ENCODE measurements at places on chromosomes 12 and 14.

- no peak for DNase-seq
Measured at GRCh38 chr12:32170437-32170998, 63.9 kb downstream of the BICD1 start.

GRCh38 chr12:41174602-41175001 is 13.5 kb upstream of the PDZRN4 start:
- no peak for DNase-seq

DNA sequence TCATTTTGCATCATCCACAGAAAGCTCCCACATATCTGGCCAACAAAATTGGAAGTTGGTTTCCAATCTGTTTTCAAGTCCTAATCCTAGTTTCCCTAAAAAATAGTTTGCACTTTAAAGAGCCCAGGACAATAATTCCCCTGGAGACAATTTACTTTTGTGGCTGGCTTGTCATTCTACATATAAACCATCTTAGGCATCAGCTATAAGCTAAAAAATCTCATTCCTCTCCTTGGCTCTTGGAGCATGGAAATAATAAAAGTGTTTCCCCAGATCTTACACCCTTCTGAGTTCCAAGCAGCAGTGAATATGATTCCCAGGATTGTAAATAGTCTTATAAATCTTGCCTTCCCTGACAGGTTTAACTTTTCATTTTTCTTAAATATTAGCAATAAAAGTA is 89.1 kb upstream of the NUDT4 start:
- DNase-seq = no peak

DNA sequence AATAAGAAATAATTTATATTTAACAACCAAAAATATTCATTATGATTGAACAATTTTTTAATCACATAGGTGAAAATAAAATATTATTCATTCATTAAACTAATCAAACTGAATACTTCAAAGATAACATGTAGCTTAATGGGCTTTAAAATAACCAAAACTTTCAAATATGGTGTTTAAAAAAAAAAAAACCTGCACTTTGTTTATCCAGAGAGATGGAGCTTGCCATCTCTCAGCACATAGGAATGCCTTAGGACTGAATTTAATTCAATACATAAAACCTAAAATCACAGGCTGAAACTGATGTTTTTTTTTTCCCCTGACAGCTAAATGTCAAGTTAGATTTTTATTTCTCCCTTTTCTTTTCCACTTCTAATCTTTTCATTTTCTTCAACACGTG is 14.4 kb upstream of the CCER1 start:
- no peak for DNase-seq

GRCh38 chr14:67940486-67941455 is 121.2 kb downstream of the RAD51B start:
- DNase-seq = peak; percentile 64

- no peak for DNase-seq
Measured at GRCh38 chr12:53750812-53751335, 905 bp downstream of the CISTR start.

DNA sequence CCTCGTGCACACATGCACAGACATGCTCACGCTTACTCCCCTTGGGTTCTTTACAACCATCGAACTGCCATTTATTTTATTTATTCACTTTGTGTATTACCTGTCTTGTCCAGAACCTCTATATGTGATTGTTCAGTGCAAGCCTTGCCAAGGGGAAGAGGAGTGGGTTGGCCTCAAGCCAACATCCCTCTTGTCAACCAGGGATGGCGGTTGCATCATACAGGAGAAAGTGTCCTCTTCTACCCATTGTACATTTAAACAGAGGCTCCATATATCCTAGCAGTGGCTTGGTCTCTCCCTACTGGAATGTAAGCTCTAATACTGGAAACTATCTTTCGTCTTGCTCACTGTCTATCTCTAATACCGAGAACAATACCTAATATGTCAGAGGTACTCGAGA is 108.4 kb downstream of the C12orf42 start:
- DNase-seq = no peak

GRCh38 chr14:31962920-31963319 is 114.2 kb upstream of the ARHGAP5 start:
- no peak for DNase-seq

DNA sequence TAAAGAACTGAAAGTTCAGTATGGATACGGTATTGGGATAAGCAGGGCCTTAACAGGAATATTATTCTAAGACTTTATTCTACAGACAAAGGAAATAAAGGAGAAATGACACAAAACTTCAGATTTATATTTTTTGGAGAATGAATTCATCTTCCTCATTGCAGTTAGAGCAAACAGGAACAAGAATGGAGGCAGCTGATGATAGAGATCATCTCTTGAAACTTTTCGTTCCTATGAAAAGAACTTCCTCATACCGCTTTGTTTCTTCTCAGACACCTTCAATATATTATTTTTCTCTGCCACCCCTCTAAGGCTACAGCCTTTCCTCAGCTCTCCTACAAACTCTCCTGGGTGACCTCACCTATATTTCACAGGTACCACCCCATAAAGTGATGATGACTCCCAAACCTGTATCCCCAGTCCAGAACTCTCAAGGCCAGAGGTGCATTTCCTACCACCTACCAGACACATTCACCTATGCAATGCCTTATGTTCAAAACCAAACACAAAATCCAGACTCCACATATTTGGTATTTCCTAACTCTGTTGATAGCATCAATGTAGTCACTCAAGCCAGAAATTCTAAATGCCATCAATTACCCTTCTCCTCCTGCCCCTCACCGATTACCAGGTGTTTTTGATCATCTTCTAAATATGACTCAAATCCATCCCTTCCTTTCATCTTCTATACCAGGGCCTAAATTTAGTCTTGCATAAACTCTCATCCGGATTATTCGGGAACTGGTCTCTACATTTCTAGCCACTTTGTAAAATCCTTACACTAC is 7.4 kb downstream of the MAP4K5 start:
- no peak for DNase-seq

GRCh38 chr12:86710109-86710508 is 453.9 kb upstream of the MGAT4C start:
- peak; percentile 87 for DNase-seq

DNA sequence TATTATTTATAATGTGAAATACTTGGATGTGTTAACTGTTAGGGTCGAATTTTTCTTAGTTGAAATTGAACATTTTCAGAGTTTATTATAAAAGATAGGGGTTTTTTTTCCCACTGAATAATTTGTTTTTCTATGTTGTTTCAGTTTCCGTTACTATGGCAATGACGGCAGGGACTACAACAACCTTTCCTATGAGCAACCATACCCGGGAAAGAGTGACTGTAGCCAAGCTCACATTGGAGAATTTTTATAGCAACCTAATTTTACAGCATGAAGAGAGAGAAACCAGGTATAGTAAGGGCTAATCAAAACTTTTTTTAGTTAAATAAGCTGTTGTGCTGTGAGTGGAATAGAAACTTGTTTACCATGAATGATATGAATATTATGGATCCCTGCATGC is 35.1 kb upstream of the BMAL2 start:
- no peak for DNase-seq

GRCh38 chr12:54010053-54010971 is 1.5 kb downstream of the HOXC8 start:
- no peak for DNase-seq

DNA sequence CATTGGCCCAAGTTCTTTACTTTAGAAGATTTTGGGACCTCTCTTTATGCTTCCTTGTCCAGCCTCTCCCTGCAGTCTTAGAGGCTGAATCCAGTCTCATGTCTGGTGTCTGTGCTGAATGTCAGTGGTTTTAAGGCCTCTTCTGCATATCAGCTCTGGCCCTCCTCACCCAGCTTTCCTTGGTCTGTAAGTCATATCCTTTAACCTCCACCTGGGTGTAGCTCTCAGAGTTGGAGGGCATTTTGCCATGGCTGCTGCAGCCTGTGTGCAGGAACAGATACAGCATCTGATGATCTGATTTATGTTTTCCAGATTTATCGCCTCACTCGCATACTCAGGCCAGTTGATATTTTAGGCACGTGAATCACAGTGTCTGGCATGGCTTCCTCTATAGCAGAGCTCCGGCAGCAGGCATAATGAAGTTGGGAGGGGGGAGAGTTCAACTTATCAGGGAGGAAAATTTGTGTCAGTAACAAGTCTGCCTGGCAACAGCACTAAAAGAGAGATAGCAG is 335.0 kb downstream of the PCNX1 start:
- peak; percentile 63 for DNase-seq

- DNase-seq = peak; percentile 65
Measured at GRCh38 chr12:108950991-108951739, 69.7 kb downstream of the SVOP start.

- no peak for DNase-seq
Measured at GRCh38 chr14:96252323-96252998, 3.5 kb upstream of the BDKRB1 start.

GRCh38 chr12:123150275-123150743 is 581 bp downstream of the PITPNM2 start:
- DNase-seq = no peak

DNA sequence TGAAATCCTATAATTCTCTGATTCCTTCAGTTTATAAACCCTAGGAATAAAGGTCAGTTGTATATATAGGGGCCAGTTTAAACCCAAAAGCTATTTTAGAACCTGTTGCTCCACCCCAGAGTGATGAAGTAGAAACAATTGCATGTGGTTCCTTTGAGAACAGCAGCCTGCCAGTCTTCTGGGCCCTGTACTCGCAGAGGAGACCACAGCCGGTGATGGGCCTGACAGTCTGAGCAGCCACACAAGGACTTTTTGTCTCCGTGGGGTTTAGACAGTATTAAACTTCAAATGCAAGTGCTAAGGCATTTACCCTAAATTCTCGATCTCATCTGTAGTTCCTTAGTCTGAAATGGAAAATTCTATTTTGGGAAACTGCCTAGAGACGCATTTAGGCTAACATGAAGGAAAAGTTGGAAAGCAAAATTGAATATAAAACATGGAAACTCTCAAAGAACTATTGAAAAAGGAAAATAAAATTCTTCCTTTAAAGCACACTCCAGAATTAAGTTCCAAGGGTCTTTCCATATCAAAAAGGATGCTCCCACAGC is 80.6 kb downstream of the PRICKLE1 start:
- no peak for DNase-seq

DNA sequence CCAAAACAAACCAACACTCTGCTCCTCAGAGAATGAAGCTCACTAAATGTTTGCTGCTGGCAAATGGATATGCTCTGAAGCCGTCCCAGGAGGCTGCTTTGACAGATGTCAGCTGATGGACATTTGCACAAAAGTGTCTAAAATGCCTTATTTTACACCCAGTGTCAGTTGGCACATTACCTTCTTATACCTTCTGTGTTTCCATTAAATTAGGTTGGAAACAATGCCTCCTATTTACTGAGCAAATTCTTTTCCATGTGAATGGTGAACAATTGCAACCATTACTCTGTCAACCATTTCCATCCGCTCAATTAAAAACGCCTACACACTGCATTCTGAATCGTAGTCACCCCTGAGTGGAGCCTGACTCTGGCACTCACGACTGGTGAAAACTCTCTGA is 1679.9 kb upstream of the FLRT2 start:
- DNase-seq = no peak

DNA sequence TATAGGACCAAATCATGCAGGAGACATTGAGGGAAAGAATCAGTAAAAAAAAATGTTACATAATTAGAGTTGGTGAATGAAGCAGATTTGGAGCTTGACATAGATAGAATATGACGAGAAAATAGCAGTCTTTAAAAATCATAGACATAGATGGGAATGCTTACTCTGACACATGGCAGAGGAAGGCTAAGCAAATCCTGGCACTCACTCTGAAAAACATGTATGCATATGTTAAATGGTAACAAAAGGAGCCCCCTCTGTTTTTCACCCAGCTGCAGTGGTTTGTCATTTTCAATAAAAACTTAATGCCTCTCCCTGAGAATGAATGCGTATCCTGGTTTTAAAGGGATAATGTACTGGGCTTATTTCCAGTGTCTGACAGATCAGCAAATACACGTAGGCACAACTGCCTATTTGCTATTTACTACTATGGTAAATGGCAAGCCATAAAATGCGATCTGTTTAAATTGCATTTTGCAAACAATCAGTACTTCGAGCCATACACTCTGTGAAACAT is 561.2 kb upstream of the SEL1L start:
- DNase-seq = no peak

DNA sequence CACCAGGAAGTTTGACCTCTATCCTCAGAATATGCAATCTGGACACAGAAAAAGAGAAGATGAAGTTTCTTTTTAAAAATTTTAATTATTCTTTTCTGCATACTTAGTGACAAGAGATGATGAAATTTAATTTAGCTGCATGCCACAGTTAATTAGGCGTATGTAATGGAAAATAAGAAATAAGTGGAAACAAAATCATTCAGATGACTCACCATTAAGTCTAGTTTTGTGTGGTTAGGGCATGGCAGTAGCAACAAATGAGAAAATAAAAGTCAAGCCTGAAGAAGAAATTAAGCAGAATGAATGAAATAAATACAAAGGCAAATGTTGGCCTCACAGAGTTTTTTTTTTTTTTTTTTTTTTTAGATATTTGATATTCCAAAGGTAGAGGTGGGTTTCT is 30.9 kb upstream of the KLRD1 start:
- DNase-seq = no peak

DNA sequence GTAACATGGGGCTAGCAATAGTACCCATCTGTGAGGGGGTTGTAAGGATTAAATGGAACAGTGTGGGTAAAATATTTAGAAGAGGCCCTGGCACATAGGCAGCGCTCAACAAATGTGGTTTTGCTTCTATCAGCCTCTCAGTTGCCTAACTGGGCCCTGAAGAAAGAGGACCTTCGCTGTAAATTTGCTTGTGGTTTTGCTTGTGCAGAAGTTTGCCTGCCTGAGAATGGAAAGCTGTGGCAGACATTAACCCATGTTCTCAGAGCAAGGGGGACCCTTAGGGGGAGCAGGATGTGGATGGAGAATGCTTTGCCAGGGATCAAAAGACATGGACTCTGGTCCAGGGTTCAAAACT is 160.1 kb downstream of the BRMS1L start:
- DNase-seq = no peak

- peak; percentile 86 for DNase-seq
Measured at GRCh38 chr14:63203618-63204406, 431 bp upstream of the RHOJ start.

- DNase-seq = no peak
Measured at GRCh38 chr14:66365388-66365787, 120.8 kb upstream of the CCDC196 start.

- DNase-seq = no peak
Measured at GRCh38 chr14:74702293-74702692, 10.6 kb downstream of the AREL1 start.

- no peak for DNase-seq
Measured at GRCh38 chr12:57025196-57025595, 8.9 kb upstream of the TAC3 start.

- no peak for DNase-seq
Measured at GRCh38 chr12:132235116-132235820, 91.0 kb downstream of the NOC4L start.

- no peak for DNase-seq
Measured at GRCh38 chr12:113891167-113891692, 74.9 kb downstream of the RBM19 start.

All from iris pigment epithelial cell (primary cell).